Esophagus squamous epithelium (tissue), 5 donors: ENCODE measurements at places on chromosomes 2 and 18. TPM values are rescaled to one million over a fixed set of nuclear protein-coding genes. Genes with fewer than 3 reads are reported as not detected.

FOXD4L1 gene
- not detected for total RNA-seq

PAIP2B gene
- 11.6 TPM for total RNA-seq

GRHL1 gene
- total RNA-seq = 76.3 TPM

ST8SIA3 gene
- total RNA-seq = not detected

TFPI gene
- total RNA-seq = 89.6 TPM

GPR17 gene
- not detected for total RNA-seq

IMP4 gene
- 112 TPM for total RNA-seq

LOXHD1 gene
- total RNA-seq = 0.19 TPM

PLGLB1 gene
- 4.9 TPM for total RNA-seq

ZBTB14 gene
- total RNA-seq = 4.4 TPM

SLC23A3 gene
- 1.7 TPM for total RNA-seq

POTEC gene
- total RNA-seq = not detected

TMEM178A gene
- total RNA-seq = 0.29 TPM

GPR35 gene
- 3.2 TPM for total RNA-seq

FOXI3 gene
- total RNA-seq = not detected

AMER3 gene
- not detected for total RNA-seq

CCL20 gene
- total RNA-seq = 1.9 TPM

PPP1R1C gene
- not detected for total RNA-seq

MYCN gene
- 0.21 TPM for total RNA-seq
